NCI-H2029 (cell line): ENCODE measurements at places on chromosomes 1 and 21.

- DNase-seq: no peak
These were observed 4.3 kb downstream of the TNFRSF14 start for GRCh38 chr1:2560299-2561073.

- no peak for DNase-seq
These were observed 12.1 kb downstream of the IRF2BP2 start for GRCh38 chr1:234597894-234598293.

DNA sequence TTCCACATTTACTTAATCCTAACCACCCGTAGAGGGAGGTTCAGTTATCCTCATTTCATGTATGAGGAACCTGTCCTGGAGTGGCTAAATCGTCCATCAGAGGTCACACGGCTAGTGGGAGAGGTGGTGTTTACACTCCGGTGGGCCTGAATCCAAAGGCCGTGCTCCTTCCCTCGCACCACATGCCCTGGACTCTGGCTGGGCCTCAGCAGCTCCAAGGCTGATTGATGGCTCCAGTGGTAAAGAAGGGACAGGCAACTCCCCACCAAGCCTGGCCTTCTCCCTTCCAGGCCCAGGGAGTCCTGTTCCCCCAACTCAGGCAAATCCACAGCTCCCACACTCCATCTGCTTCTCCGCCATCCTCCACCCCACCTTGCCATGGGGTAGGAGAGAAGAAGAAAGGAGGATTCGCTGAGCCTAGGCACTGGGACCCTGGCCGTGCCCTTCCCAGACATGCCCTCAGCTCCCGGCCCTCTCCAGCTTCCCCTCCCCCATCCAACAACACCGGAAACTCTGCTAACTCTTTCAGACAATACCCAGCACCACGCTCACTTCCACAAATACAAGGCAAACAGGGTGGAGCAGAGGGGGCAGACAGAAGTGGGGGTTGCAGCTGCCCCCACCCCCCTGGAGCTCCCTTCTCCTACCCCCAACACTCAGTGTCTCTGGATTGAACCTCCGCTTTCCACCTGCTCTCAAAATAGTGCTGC is 10.9 kb downstream of the ARHGEF2 start:
- DNase-seq: no peak

DNA sequence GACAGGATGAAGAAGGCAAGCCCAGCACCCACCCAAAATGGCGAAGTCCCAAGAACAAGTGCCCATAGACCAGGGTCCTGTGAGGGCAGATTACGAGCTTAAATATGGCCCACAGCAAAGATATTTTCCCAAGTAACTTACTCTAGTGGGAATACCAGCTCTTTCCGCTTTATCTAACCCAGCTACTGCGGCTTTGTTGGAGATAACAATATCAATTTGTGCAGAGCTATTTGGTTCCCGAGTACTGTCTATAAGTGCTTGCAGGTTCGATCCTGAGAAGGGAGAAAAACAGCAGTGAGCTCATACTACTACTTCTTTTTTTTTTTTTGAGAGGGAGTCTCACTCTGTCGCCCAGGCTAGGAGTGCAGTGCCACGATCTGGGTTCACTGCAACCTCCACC is 14.3 kb upstream of the DNAJC28 start:
- no peak for DNase-seq

GRCh38 chr1:8723010-8723409 is 94.4 kb downstream of the RERE start:
- DNase-seq: no peak

GRCh38 chr1:94033849-94034248 is 87.1 kb downstream of the ABCA4 start:
- no peak for DNase-seq

GRCh38 chr1:168472223-168472622 is 71.6 kb downstream of the XCL2 start:
- no peak for DNase-seq

- no peak for DNase-seq
These were observed 123.4 kb downstream of the HIVEP3 start for GRCh38 chr1:41795205-41795762.

DNA sequence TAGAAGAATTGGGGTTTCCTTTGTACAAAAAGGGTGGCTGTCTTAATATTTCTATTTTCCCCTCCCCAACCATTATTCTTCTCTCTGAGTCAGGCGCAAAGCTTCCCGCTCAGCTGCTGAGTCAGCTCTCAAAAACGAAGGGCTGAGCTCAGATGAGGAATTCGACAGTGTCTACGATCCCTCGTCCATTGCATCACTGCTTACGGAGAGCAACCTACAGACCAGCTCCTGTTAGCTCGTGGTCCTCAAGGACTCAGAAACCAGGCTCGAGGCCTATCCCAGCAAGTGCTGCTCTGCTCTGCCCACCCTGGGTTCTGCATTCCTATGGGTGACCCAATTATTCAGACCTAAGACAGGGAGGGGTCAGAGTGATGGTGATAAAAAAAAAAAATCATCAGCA is 3.0 kb upstream of the TUFT1 start:
- DNase-seq: no peak

- no peak for DNase-seq
These were observed 91.5 kb upstream of the ESRRG start for GRCh38 chr1:216814576-216815259.

DNA sequence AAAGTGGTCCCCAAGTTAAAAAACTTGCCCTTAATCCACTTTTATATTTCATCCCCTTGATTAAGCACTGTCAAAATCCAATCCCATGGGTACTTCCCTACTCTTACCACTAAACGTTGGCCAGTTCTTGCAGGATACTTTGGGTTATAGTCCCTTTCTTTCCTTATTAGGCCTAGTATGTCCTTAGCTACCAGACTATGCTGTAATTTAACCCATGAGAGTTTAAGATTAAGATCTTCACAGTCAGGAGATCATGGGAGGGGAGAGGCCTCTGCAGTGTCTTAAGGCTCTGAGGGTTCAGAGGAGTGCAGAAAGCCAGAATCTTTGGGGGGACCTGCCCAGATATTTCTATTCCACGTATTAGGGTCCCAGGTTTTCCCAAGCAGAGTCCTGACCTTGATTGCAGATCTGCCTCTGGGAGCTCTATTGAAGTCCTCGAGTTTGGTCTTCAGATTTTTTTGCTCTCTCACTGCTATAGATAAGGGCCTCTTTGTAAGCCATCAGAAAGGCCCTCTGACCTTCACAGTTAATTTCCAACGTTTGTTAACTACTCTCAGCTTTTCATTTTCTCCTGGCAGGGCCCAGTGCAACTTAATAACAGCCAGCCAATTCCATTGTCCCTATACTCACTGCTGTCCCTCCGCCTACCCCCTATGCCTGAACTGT is 9.0 kb upstream of the CGN start:
- DNase-seq: no peak

DNA sequence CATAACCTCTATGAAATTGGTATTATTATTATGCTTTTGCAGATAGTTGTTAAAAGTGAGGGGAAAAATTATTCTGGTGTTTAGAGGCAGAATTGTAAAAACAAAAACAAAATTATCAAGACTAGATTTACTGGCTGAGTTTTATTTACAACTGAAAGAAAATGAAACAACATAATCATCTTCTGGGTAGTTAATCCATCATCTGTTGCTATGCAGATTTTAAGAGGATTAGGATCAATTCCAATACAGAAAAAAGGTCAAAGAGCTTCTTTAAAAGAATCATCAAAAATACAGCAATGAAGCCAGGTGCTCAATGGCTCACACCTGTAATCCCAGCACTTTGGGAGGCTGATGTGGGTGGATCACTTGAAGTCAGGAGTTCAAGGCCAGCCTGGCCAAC is 8.3 kb downstream of the GOLT1A start:
- DNase-seq: no peak

DNA sequence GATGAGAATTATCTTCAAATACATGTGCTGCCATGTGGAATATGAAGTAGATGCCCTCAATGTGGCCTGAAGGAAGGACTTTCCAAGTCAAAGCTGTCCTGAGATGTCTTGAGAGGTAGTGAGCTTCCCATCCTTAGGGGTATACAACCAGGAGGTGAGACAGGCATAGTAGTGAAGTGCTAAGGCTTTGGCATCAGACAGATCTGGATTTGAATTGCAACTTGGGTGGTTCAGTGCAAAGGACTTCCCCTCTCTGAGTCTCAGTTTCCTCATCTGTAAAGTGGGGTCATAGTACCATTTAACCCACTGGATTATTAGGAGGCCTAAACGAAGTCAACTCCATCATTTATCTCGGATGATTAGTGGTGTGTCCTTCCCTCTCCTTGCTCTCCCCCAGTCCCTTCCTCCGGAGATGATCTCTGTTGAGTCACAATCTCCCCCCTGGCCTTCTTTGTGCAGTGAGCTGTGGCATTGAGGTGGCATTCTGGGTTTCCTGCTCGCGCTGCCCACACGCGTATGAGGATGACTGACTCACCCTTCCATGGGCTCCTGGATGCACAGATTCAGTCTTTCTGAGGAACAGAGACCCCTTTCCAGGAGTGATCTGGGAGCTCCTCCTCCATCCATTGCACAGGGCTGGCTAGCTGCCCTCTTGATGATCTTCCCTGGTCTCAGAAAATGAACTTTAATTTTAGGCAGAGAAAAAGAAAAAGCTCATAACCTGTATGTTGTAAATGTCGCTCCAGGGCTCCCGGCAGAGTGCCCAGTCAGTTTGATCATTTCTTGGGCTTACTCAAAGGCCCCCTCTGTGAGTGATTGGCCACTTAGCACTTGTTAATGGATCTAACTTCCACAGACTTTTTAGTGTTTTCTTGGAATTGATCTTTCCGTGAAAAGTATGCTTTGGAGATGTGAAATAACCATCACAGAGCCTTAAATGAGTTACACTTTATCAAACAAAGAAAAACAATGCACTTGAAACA is 354.6 kb downstream of the PTPRU start:
- DNase-seq: no peak

- no peak for DNase-seq
These were observed 445.5 kb downstream of the MATN1 start for GRCh38 chr1:30277911-30278310.

DNA sequence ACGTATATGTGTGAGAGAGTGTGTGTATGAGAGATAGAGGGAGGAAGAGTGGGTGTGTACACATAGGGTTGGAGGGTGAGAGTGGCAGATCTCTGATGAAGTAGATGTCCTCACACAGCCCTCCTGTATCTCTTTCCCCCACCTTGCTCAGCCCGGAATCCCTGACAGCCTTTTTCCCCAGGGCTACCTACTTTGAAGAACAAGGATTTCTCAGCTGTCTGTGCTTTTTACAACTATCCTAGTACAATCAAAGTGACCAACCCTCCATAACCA is 29.1 kb upstream of the CADM3 start:
- no peak for DNase-seq

DNA sequence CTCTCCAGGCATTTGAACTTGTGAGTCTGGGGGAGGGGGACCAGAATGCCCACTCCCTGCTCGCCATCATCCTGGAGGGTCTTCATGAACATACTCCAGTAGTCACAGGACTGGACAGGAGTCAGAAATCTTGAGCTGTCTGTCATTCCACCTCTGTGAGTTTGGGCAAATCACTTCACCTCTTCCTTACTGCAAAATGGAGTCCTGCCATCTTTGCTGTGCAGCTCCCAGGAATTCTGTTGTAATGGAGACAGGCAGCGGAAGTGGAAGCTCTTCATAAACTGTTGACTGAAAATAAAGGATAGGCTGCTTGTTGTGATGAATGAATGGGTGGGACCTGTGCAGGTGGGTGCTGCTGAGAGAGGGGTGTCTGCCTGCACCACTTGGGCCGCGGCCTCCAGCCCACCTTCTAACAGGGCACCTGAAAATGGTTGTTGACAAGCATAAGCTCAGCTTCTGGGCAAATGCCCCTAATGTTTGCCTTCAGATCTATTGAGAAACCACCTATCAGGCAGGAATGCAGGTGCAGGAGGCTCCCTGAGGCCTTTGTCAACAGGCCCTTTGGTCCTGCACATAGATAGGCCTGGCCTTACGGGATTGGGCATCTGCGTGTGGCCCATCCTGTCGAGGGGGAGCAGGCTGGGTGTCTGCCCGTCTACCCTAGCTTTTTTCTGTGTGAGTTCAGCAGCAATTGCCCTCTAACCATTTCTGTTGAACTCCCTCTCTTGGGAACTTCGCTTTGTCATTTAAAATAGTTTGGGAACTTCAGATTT is 321.0 kb downstream of the RPS6KC1 start:
- no peak for DNase-seq

DNA sequence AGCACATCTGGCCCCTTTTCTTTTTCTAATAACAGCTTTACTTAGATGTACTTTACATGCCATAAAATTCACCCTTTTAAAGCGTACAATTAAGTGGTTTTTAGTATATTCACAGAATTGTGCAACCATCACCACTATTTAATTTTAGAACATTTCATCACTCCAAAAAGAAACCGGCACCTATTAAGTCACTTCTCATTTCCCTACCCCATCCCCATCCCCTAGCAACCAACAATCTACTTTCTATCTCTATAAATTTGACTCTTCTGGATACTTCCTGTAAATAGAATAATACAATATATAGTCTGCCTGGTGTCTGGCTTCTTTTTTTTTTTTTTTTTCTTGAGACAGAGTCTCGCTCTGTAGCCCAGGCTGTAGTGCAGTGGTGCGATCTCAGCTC is 59.5 kb upstream of the ENAH start:
- DNase-seq: no peak

DNA sequence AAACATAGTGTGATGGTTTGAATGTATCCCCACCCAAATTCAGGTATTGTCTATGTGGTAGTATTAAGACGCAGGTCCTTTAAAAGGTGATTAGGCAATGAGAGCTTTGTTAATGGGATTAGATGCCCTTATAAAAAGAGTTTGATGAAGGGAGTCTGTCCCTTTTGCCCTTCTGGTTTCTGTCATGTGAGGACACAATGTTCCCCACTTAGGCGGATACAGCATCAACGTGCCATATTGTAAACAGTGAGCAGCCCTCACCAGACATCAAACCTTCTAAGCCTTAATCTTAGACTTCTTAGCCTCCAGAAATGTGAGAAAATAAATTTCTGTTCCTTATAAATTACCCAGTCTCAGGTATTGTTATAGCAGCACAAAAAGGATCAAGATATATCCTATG is 172.8 kb downstream of the FAF1 start:
- DNase-seq: no peak

DNA sequence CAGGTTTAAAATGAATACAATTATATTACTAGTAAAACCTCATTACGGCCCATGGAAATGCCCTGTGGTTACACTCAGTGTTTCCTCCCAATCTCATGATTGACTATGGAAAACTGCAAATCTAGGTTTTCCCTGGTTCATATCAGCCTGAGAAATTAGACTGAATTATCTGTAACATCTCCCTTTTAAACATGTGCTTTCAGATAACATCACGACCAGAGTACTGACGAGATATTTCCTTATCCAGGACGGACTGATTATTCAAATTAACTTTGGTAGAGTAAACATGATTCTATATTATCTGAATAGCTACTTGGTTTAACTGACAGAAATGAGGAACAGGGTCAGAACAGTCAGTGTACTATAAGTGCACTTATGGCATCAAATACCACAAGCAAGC is 82.3 kb downstream of the RGS7 start:
- DNase-seq: no peak

GRCh38 chr1:26730695-26731094 is 34.9 kb downstream of the ARID1A start:
- no peak for DNase-seq

GRCh38 chr1:27097484-27097917 is 57.4 kb downstream of the SLC9A1 start:
- DNase-seq: peak; percentile 20
